ENCODE measurements at places on chromosomes 7 and 10.

DNA sequence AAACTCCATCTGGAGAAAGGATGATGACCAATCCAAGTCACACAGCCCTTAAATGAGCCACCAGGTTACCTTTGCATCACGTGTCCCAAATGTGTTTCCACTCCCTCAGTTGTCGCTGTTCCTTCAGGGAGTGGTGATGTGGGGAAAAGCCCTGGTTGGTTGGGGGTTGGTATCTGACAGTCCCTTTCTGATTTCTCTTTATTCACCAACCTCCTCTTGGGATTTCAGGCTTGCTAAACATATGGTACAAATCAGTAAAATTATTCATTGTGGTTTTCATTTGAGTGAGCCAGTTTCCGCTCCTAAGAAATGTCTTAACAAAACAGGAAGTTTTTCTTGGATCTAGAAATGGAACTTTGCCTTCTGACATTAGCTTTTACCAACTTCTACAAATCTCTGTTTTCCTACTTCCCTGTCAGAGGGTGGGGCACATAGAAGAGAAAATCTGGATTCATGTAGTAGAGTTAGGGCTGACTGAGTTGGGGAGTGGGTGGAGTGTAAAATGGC, 40.0 kb upstream of the KMT2E start:
- peak; percentile 95 for DNase-seq

GRCh38 chr7:51545131-51545530, 228.5 kb upstream of the COBL start:
- no peak for DNase-seq

DNA sequence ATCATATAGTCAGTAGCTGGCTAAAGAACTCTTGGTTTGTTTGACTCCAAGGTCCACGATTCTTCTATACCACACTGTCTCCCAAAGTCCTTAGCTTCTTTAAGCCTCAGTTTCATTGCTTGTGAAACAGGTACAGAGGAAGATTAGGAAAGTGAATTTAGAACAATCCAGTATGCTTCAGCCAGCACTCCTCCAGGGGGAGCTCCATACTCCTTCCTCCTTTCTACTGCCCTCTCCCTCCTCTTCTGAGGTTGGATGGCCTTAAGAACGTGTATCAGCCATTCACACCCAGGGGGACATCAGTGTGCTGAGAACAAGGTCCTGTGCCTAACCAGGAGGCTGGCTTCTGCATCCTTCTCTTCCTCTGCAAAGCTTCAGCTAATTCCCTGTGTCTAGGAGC, 54.8 kb upstream of the CALD1 start:
- peak; percentile 60 for DNase-seq

GRCh38 chr7:16396766-16397500, 24.4 kb downstream of the CRPPA start:
- DNase-seq, result no peak

DNA sequence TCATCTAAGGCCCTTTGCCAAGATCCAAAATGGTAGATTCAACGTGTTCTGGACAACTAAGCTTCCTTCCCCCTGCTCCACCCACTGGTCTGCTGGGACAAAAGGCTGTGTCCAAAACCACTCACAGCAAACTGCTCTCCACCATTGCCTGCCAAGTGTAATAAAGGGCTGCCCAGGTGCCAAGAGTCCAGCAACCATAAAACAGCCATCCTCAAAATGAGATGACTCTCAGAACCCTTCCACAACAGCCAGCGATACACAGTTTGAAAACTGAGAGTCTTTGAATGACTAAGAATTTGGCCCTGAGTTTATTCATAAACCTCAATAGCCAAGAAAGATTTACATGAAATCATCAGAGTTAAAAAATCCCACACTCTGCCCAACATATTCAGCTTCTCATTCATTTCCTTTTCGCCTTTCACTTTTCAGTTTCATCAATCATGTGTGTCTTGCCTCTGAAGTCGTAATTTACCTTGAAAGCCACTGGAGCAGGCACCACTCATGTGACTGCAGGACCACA, 658.1 kb upstream of the MGMT start:
- DNase-seq, result peak; percentile 54

- DNase-seq, result no peak
These were observed 200.4 kb downstream of the KCND2 start for GRCh38 chr7:120473352-120473751.

DNA sequence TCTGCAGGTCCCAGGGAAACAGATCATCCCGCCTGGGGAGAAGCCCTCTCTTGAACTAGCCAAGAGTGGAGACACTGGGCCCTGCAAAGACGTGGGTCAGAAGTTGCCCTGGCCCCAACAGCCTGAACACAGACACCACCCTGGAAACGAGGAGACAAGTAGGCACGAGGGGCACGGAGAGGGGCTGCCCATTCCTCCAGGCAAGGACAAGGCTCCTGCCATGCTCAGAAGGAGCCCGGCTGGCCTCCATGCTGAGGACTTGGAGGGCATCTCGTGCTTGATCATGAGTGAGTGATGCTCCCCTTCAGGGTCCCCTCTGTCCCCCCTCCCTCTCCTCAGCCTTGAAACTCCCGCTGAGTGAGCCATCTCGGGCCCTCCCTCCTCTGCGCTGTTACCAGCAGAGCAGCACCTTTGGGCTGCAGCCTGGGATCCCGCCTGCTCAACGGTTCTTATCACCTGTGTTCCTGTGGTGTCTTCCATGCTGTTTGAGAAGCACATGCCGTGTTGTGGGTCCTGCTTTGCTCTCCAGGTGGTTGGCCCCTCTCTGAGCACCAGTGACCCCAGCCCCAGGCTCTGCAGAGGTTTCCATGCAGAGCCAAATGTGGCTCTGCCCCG, 544.3 kb downstream of the TCERG1L start:
- no peak for DNase-seq

GRCh38 chr7:44236333-44236728, 35.6 kb downstream of the YKT6 start:
- DNase-seq, result no peak

DNA sequence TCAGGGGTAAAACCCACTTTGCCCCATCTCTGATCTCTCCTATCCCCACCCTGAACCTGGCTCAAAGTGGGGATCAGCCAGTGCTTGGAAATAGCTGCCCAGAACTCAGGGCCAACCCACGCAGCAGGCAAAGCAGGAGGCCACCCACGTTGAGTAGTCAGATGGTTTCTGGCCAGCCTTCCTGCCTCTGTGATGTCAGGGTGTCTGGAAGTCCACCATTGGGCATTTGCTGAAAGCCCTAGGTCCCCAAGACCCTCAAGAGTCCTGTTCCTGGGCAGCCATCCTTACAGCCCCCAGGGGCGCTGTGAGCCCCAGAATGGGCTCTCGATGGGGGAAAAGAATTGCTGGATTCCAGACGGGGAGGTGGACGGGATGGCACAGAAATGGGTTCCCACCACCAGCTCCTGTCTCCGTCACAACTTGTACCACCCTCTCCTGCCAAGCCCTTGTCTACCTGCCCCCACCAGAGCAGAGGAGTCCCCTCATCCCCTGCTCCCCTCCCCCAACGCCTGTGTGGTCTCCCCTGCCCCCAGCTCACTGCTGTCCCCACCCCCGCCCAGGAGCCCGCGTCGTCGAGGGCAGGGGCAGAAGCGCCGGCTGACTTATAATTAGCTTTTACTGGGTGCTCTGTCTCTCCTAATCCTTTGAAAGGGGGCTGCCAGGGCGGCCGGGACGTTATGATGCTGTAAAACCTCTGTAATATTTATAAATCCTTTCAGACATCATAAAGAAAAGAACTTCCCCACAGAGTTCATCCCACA, 3.9 kb downstream of the MYL10 start:
- peak; percentile 35 for DNase-seq

GRCh38 chr10:106355450-106355849, 809.1 kb downstream of the SORCS1 start:
- DNase-seq, result no peak

DNA sequence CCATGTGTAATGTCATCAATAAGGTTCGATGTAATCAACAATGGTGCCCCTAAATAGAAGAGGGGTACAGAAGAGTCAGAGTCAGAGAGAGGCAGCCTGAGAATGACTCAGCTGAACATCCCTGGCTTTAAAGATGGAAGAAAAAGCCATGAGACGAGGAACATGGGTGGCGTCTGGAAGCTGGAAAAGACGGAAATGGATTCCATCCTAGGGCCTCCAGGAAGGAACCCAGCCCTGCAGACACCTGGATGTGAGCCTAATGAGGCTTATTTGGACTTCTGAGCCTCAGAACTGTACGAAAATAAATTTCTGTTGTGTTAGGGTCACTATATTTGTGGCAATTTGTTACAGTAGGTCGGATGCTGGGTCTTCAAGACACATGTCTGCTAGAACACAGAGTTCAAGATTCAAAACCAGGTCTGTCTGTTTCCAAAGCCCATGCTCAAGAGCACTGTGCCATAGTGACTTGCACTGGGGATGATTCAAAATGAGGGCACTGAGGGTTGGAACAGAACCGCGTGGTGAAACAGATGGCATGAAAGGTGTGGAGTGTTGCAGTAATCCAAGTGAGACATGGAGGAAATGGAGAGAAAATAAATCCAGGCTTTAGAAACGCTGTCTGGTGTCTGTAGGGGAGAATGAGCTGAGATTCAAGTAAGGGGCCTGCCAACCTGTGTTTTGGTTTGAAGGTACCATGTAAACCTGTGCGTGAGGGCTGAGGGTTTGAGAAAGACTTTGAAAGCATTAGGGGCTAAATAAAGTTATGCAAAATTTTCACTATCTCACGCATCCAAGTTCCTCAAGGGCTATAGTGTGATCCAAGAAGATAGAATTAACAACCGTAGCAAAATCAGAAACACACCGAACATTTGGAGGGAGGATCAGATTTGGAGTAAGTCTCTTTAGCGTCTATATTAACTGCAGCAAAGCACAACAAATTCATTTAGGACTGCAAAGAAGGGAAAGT, 849.1 kb upstream of the AUTS2 start:
- no peak for DNase-seq

- no peak for DNase-seq
These were observed 38.0 kb downstream of the PRKAG2 start for GRCh38 chr7:151838861-151839381.

DNA sequence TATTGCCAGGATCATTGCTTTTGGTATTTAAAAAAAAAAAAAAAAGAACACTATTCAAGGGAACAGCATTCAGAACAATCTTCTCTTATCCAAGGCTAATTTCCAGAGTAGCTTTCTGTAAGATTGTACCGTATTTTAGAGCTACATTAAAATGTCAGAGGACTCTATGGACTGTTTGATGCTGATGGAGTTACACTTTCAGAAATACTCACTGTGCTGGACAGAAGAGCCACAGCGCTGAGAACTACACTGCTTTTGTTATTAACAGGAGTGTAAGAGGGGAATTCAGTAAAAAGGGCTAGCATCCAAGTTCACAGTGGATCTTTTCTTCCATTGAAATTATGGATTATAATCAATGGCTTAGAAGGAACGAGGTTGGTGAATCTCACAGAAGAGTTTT, 247.7 kb downstream of the AHR start:
- no peak for DNase-seq

- DNase-seq, result peak; percentile 85
These were observed 224.2 kb upstream of the AUTS2 start for GRCh38 chr7:69374044-69374425.

DNA sequence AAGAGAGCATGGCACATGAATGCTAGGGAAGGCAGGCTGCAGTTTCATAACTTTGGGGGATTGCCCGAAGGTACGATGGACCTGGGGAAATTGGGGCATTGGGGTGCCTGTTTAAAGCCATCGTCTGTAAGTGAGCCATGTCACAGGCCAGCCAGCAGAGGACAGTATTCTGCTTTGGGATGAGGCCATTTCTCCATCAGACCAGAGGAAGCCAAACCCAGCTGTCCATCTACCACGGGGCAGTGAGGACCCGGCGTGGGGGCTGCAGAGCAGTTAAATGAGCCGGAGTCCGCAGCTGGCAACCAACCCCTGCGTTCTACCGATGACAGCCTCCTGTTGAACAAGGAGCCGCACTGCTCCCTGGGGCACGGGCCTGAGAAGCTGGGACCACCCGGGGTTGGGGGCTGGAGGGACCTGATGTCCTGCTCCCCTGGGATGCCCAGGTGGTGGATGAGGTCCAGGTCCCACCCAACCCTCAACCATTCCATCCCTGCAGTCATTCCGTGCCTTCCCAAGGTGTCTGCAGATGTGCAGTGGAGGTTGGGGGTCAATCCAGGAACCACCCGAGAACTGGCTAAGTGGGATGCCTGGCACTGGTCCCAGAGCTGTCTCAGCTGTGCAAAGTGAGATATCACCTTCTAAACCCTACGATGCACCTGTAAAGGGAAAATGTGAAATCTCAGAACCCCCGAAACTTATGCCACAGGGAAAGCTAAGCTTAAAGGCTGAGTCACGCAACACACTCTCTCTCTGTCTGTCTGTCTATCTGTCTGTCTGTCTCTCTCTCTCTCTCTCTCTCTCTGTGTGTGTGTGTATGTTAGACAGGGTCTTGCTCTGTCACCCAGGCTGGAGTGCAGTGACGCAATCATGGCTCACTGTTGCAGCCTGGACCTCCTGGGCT, 12.1 kb upstream of the RHBDD2 start:
- peak; percentile 58 for DNase-seq

GRCh38 chr7:11950281-11950680, 118.3 kb upstream of the THSD7A start:
- DNase-seq, result no peak

- DNase-seq, result no peak
These were observed 92.3 kb downstream of the NKX6-2 start for GRCh38 chr10:132693676-132694075.

DNA sequence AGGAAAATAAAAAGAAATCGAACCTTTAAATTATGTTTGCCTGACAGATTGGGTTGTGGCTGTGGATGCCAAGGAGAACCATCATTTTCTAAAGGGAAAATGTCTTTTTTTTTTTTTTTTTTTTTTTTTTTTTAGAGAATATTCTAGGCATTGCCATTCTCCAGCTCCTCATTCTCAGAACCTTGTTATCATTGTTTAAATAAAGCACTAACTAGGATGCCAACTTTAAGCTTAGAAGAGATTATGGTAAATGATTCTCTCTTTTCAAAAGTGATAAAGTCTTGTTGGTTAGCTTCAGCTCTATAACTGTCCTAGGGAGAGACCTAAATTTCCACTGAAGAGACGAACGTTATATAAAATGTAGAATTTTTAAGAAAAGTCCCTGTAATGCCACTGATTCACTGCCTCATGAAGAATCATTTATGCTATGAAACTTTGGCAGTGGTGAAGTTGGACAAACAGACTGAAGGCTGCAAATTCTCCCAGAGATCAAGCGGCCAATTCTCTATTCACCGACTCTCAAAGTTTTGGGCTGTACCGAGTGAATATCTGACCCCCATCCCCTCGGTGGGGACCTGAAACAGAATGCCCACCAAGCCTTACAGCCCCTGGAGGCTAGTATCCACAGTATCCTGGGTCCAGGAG, 207.9 kb upstream of the PITRM1 start:
- DNase-seq, result no peak

DNA sequence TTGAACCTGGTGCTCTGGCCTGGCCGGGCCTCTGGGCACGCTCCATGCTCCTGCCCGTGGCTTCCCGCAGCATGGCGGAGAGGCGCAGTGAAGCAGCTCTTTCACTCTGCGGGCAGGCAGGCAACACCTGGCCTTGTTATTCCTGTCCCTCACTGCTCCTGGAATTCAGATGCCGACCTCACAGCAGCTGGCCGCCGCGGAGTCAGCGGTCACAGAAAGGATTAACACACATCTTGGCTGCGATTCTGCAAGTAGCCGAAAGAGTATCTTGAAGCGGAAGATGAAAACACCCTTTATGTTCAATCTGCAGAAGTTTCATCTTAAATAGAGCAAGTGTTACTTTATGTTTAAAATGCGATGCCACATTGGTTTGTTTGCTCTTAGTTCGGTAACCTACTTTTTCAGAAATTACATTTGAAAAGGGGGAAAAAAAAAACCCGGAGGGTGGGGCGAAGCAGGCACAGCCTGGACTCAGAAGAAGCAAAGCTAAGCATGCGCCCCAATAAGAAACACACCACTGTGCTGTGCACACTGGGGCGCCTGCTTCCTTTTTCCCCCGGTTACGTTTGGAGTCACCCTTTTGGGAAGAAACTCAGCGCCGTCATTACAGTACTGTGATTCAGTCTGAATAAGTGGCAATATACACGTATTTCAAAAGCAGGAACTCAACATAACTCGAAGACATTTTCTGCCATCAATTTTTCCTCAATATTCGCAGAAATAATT, 42.3 kb downstream of the BRI3 start:
- peak; percentile 12 for DNase-seq

Measured in fibroblast of skin of right biceps (primary cell).